NCI-H2171 (cell line): ENCODE measurements at places on chromosomes 2 and 18.

DNA sequence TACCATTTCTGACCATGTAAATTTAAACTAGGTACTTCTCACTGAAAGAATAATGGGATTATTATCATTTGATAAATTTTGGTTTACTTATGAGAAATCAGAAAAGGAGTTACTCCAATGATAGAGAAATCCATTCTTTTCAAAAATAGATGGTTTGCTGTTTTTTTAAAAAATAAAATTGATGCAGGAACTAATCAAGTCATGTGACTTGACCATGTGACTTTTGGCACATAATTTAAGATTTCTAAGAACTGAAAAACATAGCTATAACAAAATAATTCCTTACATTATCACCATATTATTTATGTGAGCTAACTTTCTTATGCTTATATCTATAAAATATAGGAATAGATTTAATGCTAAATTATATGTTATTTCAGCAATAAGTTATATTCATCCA, 247.1 kb upstream of the FIGN start:
- DNase-seq = no peak

GRCh38 chr18:60676815-60677214, 304.2 kb upstream of the MC4R start:
- peak; percentile 66 for DNase-seq

DNA sequence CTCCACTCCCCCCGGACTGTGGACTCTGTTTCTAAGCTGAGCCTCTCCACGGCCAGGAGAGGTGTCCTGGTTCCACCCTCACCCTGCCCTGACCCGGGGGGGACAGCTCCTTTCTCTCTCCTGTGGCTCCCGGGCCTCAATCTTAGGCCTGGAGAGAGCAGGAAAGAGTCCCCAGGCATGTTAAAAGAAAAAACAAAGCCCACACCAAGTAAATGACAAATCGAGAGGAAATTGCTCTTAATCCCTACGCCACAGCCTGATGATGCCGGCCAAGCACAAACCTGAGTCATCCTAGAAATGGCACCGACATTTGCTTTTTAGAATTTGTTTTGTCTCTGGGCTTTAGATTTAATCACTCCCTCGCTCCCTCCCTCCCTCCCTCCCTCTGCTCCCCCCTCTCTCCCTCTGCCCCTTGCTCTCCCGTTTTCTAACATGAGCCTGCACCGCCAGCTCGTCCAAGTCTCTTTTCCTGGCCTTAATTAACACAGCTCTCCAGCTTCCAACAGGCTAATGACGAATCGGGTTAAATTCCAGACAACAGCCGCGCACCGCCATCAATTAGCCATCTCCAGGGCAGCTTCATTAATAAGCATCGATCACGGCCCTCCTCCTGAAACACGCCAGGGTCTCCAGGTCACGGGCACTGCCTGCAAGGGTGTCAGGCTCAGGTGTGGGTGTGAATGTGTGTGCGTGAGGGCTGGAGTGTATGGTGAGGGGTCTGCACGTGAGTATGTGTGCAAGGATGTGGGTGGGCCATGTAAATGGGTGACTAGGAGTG, 230.8 kb downstream of the CELF4 start:
- no peak for DNase-seq

GRCh38 chr2:234588054-234588430, 91.2 kb upstream of the ARL4C start:
- DNase-seq = no peak

DNA sequence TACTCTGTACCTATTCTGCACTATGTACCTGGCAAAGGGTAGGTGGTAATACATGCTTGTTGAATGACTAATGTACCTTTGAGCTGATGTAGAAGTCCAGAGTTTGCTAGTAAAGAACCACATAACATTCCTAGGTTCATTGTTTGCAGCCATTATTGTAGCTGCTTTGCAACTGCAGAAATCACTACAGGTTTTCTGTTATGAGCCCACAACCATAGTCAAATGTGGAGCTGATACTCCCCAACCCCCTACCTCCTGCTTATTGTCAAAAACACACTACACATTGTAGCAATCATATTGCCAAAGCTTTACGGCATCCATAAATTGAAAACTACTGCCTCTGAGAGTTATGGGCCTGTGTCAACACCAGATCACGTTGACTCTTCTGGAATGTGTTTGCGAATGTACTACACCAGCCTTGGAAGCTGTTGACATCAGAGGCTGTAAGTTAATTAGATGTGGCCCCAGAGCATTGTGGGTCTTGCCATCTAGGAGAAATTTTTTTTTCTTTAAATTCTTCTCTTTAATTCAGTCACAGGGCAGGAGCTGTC, 187.0 kb downstream of the AGPS start:
- DNase-seq = no peak

DNA sequence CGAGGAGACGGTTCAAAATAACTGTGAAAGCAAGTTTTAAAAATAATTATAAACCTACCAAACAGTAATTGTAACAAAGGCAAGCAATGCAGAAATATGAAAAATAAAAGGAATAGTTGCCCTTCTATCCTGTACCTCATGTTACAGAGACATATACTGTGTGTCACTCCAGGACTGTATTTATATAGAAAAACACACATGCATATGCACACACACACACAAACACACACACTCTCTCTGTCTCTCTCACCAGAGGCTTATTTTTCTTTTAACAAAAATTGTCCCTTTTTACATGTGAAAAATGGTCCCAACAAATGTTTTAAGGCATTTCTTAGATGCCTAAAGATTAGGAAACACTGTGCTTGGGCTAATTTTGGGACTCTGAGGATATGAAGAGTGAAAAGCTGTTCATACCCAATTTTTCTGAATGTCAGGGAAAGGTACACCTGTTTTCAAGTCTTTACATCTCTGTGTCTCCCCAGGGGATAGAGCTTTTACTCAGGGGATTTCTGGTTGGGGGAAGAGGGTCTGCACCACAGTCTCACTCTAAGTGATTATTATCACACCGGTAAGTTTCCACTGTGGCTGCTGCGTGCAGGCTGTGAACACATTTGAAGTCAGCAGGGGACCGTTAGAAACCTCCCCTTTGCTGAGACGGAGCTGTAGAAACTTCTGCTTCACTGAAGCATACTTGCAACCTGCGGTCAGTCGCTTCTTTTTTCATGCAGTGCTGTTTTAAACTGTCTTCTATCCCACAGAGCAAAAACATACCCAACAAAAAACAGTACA, 51.4 kb upstream of the SPAG16 start:
- DNase-seq = peak; percentile 12

DNA sequence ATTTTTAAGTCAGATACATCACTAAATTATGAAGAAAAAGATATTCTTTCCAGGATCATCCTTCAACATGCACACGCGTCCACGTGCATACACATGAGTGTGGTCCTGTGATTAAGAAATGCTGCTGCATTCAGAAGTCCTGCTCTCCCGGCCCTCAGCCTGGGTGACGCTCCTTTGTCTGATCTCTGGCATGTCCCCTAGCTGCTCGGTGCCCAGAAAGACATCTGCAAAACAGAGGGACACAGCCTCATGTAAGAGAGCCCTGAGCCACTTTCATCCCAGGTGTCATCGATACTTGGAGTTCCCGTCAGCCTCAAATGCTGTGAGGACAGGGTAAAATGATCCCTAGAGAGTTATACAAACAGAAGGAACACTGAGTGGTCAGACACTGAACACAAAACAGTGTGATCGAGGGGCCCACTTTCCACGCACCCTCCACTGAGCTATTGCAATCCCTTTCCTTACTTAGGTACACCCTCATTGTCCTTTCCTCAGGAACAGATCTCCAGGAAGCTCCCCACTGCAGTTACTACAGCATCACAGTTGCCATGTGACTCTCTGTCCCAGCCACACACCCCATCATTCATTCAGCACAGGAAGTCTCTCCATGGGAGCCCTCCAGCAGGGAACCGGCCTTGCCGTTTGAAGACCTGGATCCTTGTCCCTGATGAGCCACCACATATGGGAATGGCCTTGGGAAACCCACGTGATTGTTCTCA, 32.1 kb downstream of the CRACDL start:
- DNase-seq = no peak

GRCh38 chr2:177338177-177338721, 54.3 kb upstream of the AGPS start:
- no peak for DNase-seq

DNA sequence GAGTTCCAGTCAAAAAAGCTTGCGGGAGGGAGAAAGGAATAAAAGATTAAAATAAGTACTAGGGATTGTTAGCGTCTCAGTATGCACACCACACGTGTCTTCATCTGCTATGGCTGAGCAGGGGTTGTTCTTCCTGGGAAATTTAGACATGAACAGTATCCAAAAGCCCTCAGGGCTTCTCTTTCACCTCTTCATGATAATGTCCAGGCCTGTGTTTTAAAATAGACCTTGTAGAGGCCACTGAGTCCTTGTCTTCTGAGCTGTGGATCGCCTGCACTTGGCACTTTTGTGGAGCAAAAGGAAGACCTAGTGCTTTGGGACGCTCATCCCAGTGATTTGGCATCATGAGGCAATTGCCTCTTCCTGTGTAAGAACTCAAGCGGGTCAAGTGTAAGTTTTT, 52.4 kb downstream of the CFAP221 start:
- DNase-seq = no peak

- no peak for DNase-seq
Measured at GRCh38 chr18:75169411-75169810, 39.5 kb downstream of the PTGR3 start.

- DNase-seq = no peak
Measured at GRCh38 chr18:62505669-62506494, 16.9 kb upstream of the ZCCHC2 start.

DNA sequence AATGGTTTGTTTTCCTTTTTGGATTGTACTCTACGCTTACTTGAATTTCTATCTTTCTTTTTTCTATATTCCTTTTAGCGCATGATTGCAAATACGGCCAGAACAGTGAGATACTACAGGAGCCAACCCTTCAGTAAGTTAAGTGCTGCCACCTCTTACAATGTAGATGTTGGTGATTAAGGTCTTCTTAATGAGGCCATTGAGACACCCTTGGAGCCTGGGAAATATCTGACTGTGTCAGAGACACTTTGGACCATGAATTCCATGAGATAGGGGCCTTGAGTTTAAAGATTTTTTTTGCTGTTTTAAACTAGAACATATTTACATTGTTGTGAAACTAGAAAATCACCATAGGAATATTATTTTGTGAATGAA, 27.1 kb upstream of the MAP3K20 start:
- DNase-seq = no peak

GRCh38 chr2:119516121-119516520, 8.2 kb downstream of the SCTR start:
- no peak for DNase-seq

GRCh38 chr2:40150266-40150665, 301.6 kb downstream of the SLC8A1 start:
- no peak for DNase-seq

DNA sequence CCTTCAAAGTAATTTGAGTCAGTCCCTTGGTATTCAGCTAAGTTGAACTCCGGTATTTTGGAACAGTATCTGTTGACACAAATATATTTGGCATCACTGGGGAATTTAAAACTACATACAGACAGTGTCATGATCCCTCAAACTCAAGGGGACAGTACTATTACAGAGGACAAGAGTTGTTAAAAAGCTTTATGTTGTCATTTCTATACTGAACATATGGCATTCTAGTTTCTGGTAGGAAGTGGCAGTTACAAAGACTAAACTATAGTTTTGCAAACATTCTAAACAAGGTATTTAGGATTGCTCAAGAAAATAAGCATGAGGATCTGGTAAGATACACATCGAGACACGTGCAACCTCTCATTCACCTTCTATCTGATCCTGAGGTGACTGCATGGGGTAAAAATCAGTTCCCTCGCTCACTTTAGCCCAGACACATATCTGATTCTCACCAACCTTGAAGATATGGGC, 16.6 kb upstream of the CCNYL1 start:
- DNase-seq = no peak

DNA sequence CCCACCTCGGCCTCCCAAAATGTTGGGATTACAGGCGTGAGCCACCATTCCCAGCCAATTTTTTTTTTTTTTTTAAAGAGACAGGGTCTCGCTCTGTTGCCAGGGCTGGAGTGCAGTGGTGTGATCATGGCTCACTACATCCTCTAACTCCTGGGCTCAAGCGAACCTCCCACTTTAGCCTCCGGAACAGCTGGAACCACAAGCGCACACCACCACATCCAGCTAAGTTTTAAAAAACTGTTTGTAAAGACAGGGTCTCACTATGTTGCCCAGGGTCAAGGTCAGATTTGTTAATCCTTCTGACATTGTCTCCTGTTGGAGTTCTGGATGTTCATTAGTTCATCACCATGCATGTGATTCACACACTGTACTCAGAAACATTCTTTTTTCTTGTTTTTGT, 149.9 kb downstream of the TGIF1 start:
- no peak for DNase-seq

DNA sequence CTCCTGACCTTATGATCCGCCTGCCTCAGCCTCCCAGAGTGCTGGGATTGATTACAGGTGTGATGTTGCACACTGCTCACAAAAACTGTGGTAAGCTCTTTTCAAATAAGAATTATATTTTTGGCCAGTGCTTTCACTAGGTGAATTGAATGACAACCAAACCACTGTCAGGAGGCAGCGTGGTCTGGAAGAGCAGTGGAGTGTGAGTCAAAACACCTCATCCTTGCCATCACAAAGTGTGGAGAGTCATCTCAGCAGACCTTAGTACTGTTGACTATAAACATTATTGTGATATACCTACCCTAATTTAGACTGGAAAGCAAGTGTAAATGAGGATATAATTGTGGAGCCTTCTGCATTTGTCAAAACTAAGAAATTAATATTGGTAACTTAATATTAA, 61.3 kb downstream of the UBE2E3 start:
- no peak for DNase-seq

DNA sequence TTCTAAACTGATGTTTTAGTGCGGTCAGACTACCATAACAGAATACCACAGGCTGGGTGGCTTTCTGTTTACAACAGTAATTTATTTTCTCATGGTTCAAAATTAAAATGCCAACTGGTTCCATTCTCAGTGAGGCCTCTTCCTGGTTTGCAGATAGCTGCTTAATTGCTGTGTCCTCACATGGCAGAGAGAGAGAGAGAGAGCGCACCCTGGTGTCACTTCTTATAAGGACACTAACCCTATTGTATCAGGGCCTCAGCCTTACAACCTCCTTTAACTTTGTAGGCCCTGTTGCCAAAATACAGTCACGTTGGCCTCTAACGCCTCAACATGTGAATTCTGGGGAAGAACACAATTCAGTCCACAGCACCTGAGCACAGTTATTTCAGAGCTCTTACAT, 37.5 kb upstream of the ZNF385B start:
- no peak for DNase-seq

DNA sequence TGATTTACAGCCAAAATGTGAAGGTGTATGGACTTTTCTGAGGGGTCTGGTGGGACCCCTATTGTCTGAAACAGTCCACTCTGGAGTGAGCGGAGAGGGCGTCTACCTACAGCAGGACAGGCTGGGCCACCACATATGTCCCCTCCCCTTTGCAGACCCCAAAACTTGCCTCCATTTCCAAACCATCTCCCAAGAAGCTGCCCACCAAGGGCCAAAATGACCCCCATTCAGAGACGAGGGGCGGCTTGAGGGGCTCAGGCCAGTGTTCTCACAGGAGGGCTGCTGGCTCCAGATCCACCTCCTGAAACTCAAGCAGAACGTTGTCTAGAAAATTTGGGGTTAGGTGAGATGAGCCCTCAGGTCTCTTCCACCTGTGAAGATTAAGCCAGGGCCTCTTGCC, 161.1 kb upstream of the SALL3 start:
- DNase-seq = no peak
